Stimulated activated CD4-positive, alpha-beta T cell treated with anti-CD3 and anti-CD28 coated beads, Interleukin-1b, Interleukin-23, amount 100 ng/mL, for 24 hours (primary cell): ENCODE measurements at places on chromosomes 5 and 9.

- no peak for DNase-seq
Measured at GRCh38 chr5:178149199-178149932, 4.3 kb downstream of the NHP2 start.

DNA sequence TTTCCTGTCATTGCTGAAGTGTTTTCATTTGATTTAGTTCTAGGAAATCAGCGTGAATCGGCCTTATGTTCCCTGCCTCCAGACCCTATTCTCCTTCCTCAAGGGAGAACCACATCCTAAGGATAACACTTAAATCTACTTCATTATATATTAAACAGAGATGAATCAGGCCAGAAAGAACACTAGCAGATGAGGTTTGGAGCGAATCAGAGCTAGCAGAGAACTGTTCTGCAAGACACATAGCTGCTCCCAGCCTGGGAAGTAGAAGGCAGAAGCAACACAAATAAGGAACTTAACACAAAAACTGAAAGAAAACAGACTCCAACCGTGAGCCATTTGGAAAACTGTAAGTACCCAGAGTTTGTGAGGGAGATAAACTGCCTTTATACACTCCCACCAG is 718.2 kb downstream of the SEMA5A start:
- DNase-seq = no peak

DNA sequence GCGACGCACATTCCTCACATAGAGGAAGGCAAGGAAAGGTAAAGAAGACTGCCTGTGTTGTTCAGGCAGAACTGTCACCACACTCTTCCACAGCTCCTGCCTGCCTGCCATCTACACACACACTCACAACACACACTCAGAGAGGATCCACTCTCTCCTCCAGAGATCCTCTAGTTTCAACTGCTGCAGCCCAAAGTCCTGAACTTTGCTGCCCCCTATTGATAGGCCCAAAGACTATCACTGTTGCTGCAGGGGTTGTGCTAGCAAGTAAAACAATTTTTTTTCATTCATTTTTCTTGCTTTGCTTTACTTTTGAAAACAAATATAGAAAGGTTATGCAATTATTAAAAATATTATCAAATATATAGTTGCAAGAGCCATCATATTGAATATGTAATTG is 5.9 kb upstream of the CFAP90 start:
- DNase-seq = no peak

- no peak for DNase-seq
Measured at GRCh38 chr9:134627417-134628353, 13.9 kb upstream of the COL5A1 start.

- DNase-seq = no peak
Measured at GRCh38 chr9:105290418-105290817, 46.0 kb downstream of the SLC44A1 start.

DNA sequence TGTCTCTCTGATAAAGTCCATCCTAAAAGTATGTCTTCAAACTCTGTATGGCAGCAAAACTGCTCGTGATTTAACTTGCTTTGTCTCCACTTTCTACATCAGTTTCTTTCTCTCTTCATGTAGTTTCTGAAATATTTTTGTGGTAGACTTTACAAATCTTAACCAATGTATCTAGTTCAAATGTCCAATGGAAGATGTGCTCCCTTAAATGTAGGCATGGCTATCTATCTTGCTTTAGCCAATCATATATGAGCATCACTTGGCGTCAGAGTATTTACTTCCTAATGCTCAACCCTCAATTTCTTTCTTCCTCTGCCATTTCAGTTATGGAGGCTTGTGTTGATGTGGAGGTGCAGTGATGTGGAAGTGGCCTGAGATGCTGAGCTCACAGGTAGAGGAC is 206.1 kb upstream of the ZNF608 start:
- no peak for DNase-seq

DNA sequence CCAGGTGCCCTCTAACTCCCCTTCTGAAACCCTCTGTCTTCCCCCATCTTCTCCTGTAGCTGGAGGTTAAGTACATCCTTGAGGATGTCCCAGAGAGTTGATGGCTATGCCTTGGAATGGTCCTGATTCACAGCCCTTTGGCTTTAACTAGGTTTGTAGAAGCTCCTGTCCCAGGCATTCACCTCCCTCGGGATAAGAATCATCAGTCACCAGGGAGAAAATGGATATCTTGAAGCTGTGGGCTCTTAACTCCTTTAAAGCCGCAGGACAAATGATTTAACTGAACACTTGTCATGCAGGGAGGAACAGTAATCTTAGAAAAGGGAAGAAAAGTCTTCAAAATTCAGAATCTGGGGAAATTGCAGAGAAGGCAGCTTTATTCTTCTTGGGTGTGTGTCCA is 139.9 kb downstream of the PSAT1 start:
- DNase-seq = no peak

DNA sequence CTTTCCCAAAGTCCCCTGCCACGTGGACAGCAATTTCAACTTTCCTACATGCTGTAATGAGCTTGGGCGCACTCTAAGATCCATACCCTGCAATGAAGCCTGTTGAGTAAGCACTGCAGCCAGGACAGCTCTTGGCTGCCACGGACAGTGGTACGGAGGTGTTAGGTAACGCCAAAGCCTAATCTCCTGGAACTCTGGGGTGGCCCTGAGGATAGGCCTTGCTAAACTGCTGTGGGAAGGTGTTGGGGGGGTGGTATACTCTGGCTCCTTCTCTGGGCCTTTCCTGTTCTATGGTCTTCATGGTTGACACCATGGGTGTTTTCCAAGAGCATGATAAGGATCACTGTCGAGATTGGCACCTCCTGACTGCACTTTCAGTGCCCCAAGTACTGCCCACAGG is 66.4 kb upstream of the PITX1 start:
- no peak for DNase-seq

DNA sequence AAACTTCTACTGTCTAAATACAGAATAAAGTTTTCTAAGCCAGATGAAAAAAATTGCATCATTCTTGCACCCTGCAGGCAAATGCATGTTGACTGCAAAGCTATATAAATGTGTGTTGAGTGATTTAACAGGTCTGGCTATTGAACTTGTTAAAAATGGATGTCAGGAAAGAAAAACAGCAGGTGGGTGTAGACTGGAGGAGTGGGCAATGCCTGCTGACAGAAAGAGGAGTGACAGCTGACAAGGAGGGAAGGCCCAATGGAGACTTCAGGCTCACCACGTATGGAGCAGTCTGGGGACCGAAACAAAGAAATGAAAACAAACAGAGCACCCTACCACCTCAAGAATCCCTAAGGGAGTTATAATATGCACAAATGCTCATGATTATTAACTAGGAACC is 127.8 kb downstream of the GRIA1 start:
- DNase-seq = no peak

DNA sequence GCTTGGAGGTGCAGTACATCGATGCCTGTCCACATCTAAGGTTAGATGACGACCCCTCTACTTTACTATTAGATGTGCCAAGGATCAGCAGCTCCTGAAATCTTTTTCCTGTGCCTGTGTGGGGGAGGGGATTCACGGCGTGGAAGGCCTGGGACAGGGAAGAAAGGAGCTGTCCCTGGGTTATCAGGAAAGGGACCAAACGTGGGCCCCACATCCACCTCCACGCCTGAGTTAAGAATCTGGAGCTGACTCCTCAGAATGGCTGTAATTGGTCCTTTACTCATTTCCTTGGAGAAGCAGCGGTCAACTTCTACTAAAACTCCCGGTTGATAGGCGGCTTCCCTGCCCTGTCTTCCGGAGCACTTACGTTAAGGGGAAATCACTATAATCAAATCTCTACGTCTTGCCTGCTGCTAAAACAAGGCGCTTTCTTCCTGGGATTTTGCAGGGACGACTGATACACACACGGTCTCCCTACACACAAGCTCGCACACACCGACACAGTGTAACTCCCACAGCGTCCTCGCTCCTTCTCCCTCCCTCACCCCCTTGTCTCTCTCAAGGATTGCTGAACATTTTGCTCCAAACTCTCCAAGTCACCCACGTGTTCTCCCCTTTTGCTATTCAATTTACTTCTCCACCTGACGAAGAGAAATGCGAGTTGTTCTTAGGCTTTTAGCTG is 1.4 kb downstream of the PDE4D start:
- no peak for DNase-seq

DNA sequence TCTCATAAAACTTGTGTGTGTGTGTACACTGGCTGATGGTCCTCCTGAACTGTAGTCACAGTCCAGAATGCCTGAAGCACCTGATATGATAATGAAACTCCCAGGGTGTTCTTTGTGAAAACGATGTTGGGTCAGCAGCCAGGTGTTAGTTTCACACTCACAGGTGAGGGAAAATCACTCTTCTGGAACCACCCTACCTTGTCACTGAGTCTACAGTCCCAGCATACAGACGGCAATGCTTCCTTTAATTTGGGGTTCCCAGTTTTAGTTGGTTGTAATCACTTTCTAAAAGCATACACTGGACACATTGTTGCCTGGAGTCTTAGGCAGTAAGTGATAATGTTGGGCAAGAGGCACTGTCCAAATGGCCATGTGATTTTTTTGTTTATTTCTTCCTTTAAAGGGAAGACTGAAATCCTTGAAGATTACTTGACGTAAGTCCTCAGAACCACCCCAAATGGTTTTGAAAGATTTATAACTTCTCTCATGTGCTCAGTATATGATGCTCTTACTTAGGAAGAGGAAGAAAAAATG is 18.2 kb upstream of the MGAT1 start:
- DNase-seq = no peak

DNA sequence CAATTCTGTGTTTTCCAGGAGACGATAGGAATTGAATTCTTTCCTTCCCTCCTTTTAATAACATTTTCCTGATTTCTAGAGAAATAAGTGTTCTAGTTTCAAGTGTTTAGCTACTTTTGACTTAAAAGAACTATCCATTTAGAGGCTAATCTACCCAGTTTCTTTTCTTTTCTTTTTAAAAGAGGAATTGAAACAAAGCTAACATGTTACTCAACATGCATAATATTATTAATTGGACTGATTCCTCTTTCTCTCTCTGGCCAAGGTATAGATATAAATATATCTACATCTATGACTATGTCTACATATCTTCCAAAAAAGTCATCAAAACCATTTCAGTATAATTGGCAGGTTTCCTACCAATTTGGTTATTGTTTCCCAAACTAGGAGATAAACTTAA is 309.8 kb downstream of the TRPM3 start:
- no peak for DNase-seq

DNA sequence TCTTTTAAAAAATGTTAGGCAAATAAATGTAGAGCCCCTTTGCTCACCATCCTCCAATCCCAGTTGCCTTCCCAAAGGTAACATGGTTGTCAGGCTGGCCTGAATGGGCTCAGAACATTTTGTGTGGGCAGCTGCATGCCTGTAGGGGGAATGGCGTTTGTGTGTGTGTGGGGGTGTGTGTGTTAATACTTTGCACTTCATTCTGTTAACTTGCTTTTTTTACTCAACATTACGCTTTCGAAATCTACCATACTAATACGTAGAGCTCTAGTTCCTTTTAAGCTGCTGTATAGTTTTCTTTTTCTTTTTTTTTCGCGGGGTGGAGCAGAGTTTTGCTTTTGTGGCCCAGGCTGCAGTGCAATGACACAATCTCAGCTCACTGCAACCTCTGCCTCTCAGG is 14.0 kb downstream of the MYOZ3 start:
- no peak for DNase-seq
